GM20000 (cell line): ENCODE measurements at places on chromosomes 3 and 15.

DNA sequence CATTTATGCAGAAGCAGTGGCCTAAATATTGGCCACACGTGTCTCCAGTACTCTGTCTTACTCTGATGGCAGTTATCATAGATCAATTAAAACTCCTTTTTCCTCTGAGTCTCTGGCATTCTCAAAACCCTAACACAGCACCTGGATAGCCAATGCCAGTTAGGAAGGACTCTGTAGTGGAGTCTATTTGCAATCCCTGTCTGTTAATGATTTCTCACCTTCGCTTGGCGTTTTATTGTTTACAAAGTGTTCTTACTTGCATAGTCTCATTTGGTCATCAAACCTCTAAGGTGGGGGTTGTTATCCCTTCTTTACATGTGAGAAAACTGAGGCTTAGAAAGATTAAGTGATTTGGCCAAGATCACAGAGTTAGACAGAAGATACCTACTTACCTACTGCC is 258.8 kb downstream of the IL5RA start:
- DNase-seq = no peak

DNA sequence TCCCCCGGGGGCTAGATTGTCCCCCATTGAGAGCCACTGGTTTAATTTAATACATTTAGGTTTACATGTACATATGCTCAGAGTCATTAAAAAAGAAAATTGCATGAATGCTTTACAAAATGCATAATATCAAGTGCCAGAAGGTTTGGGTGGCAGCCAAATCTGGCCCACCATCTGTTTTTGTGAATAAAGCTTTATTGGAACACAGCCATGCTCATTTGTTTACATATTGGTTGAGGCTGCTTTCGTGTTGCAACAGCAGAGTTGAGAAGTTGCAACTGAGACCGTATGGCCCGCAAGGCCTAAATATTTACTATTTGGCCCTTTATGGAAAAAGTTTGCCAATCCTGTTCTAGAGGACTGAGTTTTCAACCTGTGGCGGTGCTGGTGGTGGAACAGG is 32.1 kb upstream of the RGMA start:
- no peak for DNase-seq

DNA sequence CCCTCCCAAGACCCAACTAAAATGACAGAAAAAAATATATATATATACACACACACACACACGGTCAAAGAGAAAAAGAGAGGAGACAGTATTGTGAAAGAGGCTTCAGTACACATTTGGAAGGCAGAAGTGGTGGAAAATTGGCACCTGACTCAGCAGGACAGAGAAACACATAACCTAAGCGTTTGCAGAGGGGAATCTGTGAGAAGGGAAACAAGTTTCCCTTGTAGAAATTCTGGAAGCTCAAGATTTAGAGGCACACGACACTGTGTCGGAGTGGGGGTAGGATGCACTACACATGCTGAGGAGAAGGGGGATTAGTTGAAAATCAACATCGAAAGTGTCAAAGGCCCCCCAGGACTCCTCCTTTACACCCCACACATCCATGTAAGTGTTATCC is 53.1 kb downstream of the PAK2 start:
- DNase-seq = no peak

- no peak for DNase-seq
Measured at GRCh38 chr3:23206366-23206765, 3.2 kb downstream of the UBE2E2 start.

DNA sequence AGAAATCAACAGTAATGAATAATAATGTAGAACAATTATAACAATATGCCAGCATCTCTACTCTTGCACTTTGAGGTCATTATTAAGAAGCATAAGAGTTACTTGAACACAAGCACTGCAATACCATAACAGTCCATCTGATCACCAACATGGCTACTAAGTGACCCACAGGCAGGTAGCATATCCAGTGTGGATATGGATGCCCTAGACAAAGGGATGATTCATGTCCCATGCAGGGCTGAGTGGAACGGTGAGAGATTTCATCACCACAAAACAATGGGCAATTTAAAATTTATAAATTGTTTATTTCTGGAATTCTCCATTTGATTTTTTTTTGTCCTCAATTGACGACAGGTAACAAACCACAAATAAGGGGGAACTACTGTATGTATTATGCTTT is 107.7 kb upstream of the TSC22D2 start:
- no peak for DNase-seq

- no peak for DNase-seq
Measured at GRCh38 chr3:159791336-159791735, 197.3 kb upstream of the IL12A start.

DNA sequence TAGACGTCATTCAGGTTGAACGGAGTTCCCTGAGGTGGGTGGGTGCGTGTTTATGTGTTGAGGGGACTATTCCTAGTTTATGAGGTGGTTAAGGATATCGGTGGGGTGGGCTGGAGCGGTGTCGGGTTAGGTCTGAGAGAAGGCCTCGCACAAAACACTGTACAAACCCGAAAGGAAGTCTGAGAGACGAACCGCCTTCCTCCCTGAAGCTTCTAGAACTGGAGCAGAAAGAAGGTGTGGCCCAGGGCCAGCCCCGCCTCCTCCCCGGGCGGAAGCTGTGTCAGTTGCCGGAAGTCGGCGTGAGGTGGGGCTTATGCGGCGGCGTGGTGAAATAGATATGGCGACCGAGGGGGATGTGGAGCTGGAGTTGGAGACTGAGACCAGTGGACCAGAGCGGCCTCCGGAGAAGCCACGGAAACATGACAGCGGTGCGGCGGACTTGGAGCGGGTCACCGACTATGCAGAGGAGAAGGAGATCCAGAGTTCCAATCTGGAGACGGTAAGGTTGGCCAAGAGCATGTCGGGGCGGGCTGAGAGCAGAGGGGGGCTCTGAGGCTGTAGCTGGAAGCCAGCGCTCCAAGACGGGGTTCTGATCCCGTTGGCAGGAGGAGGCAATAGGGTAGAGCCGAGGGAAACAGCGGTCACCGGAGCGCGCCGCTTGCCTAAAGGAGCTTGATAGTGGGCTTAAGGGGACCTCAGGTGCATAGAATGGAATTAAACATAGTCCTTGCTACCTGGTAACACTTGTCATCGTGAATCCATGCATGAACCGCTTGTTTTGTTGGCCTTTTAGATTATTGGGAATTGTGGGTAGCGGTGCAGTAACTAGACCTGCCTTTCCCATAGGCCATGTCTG is at the start of gene HYPK:
Gene HYPK (plus strand): TSS at position 314 of the 856 bp plus-strand sequence. CDS start 24 bp downstream, at position 338.
- peak; percentile 81 for DNase-seq

- no peak for DNase-seq
Measured at GRCh38 chr3:138249636-138250035, 62.5 kb downstream of the ARMC8 start.

- no peak for DNase-seq
Measured at GRCh38 chr3:143182866-143183664, 63.5 kb downstream of the CHST2 start.

DNA sequence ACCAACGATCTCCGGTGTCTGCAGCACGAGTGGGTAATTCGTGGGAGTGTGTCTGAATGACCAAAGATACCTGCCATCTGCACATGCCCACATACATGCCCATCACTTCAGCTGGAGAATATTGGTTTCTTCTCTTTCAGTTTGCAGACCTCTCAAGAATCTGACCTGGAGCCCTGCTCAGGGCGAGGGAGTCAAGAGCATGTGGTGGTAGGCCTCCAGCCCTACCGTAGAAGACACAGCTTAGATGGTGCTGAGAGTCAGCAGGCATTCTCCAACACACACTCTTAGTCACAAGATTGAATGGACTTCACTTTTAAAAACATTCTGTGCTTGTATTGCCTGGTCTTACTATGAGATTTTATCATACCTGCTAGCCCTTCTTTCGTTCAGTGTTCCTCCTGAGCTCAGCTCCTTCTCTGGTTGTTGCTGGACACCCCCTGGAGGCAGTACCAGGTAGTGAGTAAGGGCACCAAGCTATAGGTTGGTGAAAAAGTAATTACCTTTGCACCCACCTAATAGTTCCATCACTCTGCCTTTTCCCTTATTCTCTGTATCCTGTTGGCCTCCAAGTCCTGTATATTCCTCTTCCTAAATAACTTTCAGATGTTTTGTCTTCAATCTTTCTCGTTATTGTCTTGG is 252.0 kb downstream of the CACNA2D3 start:
- DNase-seq = peak; percentile 14

- no peak for DNase-seq
Measured at GRCh38 chr3:99864289-99864688, 46.6 kb downstream of the CMSS1 start.

- no peak for DNase-seq
Measured at GRCh38 chr3:173410436-173410835, 12.9 kb downstream of the NLGN1 start.

GRCh38 chr15:68797191-68797590 is 23.5 kb downstream of the ANP32A start:
- peak; percentile 44 for DNase-seq

- no peak for DNase-seq
Measured at GRCh38 chr15:100650685-100651084, 48.3 kb downstream of the ASB7 start.

GRCh38 chr3:474828-475227 is 278.3 kb downstream of the CHL1 start:
- no peak for DNase-seq

DNA sequence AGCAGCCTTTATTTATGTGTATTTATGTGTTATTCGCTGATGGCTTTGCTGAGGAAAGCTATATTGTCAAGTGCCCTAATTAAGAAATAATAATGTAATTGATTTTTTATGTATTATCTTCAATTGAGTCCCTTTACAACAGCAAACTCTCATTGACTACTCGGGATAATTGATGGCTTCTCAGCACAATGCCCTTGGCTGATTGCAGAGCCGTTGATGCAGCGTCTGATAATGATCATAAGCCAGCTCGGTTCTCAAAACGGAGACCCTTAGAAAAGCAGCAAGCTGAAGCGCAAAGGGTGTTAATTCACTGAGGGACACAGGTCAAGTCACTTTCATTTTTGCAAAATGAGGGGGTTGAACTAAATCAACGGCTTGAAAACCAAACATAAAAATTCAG is 357.1 kb upstream of the KCNH8 start:
- DNase-seq = no peak

DNA sequence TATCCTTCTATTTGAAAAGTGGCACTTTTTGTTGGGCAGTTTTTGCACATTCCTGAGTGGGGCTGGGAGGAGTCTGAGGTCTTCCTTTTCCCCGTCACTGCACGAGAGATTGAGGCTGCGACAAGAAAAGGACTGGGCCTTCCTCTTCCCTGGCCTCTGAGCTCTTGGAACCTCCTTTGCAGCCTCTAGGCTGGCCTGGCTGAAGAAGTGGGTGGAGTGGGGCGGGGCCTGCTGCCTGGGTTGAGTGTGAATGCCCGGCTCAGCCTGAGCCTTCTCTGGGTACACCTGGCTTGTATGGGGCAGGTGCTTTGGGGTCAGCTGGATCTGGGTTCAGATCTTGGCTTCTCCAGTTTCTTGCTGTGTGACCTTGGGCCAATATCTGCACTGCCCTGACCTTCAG is 43.1 kb downstream of the PLXNA1 start:
- no peak for DNase-seq

GRCh38 chr3:30399394-30400181 is 206.8 kb upstream of the TGFBR2 start:
- no peak for DNase-seq
